CD4-positive, alpha-beta T cell treated with Interleukin-15 for 4 hours (primary cell): ENCODE measurements at places on chromosomes 7 and 10.

GRCh38 chr10:929960-930624, 1.4 kb downstream of the LARP4B start:
- DNase-seq: no peak

DNA sequence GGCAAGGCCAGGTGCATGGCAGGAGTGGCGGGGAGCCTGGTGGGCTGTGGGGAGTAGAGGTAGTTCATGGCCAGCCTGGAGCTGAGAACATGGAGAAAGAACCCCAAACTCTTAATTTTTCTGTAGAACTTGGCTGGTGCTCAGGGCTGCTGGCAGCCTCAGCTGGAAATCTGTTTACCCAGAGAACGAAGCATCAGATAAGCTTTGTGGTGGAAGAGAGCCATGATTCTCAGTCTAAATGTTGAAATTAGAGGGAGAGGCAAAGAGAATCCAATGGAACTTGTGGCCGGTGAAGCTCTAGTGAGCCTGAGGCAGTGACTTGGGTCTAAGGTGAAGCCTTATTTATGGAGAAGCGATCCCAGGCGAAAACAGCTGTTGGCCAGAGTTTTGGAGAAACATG, 126.4 kb downstream of the CCDC3 start:
- no peak for DNase-seq

GRCh38 chr7:11394438-11394837, 420.8 kb downstream of the PHF14 start:
- DNase-seq: no peak

DNA sequence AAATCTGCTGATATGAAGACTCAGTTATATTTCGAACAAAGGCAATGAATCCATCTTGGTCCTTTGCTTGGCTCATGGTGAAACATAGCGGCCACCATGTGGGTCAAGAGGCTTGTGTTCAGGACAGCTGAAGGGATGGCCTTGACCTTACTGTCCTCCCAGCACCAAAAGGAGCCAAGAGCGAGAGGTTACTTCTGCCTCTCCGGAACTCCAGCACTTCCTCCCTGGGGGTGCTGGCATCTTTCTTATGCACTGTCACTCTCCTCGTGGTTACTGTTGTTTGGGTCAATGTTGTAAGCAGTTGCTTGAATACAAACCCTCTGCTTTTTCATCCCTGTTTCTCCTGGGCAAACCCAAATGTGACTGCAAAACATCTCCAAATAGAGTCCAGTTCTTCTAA, 100.6 kb downstream of the RBM20 start:
- DNase-seq: no peak

- no peak for DNase-seq
These were observed 384.4 kb downstream of the TCERG1L start for GRCh38 chr10:130927157-130927556.

GRCh38 chr7:112215787-112216186, 9.3 kb downstream of the ZNF277 start:
- DNase-seq: no peak

DNA sequence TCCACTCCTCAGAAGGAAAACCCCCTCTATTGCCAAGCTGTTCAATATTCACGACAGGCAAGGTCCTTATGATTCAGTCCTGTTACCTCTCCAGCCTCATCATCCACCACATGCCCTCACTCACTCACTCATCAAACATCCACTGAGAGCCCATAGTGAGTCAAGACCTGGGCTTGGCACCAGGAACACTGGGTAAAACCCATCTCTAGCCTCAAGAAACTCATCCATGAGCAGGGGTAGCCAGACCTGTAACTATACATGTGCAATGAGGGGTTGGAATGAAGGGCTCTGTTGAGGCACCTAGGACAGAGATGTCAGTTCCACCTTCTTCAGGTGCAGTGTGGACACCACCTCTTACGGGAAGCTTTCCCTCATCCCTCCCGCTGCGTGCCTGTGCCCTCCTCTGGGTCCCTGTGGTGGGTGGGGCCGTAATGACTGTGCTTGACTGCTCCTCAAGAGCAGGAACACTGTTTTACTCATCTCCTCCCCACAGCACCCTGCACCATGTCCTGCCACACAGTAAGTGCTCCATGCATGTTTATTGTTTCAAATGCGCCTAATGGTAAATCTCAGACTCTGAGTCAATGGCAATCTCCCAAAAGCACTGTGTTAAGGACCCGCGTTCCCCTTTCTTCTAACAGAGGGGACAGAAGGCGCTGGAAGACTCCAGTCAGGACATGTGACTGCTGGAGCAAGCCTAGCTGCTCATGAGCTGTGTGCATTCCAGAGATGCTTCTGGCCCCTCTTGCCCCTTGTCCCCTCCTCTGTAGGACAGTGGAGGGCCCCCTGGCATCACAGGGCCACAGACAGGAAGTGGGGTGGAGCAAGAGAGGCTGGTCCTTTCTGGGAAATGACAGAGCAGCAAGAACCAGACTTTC, 95.4 kb downstream of the HIPK2 start:
- peak; percentile 13 for DNase-seq

- DNase-seq: no peak
These were observed 56.0 kb upstream of the NEBL start for GRCh38 chr10:20953120-20953519.

DNA sequence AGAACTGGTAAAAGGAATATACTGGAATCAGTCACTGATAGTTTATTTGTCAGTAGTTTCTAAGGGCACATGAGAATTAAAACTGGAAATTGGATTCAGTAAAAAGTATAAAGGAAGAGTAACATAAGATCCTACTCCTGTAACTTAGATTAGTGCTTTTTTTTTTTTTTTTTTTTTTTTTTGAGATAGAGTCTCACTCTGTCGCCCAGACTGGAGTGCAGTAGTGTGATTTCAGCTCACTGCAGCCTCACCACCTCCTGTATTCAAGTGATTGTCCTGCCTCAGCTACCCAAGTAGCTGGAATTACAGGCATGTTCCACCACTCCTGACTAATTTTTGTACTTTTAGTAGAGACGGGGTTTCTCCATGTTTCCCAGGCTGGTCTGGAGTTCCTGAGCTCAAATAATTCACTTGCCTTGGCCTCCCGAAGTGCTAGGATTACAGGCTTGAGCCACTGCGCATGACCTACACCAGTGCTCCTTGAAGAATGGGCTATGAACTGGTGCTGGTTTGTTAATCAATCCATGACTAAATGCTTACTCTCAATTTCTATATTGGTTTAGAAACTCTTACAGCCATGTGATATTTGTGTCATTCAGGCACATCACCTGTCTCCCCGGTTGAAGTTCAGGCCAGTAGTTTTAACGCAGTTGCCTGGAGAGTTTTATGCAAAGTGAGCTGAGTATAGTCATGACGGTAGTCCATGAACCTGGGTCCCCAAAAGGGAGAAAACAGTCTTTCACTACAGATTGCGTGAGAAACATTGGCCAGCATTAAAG, 65.0 kb downstream of the ZEB1 start:
- DNase-seq: no peak

GRCh38 chr10:95176101-95176500, 17.9 kb upstream of the ACSM6 start:
- no peak for DNase-seq

GRCh38 chr10:60098677-60099601, 192.6 kb upstream of the CCDC6 start:
- no peak for DNase-seq

- peak; percentile 86 for DNase-seq
These were observed at the start of gene ZNF777 for GRCh38 chr7:149460493-149461277. Gene ZNF777, minus strand, starts transcription at chr7:149461062. Its CDS starts 5,040 bp downstream, at chr7:149456022.

DNA sequence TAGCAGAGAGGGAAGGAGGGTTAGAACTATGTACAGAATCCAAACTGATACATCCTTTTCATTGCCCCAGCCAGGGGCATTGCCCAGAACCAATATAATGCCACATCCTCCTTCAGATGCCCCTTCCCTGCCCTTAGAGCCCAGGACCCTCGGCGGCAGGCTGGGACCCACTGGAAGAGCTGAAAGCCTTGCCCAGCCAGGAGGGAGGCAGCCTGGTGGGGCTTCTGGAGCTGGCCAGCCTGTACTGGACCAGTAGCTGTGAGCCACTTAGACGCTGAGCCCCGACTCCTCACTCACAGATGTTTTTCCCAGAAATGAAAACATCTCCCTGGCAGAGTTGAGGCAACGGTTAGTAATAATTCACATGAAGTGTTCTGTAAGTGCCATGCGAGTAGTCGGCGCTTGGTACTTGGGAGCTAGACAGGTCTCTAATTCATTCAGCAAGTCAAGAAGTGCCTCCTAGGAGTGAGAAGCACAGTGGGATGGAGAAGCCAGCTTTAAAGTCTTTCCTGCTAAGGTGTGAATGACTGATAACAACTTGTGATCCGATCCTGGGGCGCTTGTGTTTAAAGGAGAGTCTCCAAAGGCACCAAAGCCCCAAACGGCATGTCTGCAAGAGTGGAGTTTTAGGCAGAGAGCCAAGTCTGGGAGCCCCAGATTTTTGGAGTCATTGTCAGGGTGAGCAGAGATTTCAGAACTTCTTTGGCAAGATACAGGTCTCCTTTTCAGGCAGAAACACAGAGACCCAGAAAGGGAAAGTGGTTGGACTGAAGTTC, 9.8 kb downstream of the VSIR start:
- DNase-seq: no peak

GRCh38 chr7:45391618-45392451, 182.3 kb upstream of the ADCY1 start:
- DNase-seq: no peak

- no peak for DNase-seq
These were observed 139.0 kb upstream of the GDF10 start for GRCh38 chr10:47160967-47161366.

GRCh38 chr10:7410862-7411670, at the start of gene SFMBT2:
Gene SFMBT2, minus strand, starts transcription at chr10:7411034. Its CDS starts 29,136 bp downstream, at chr10:7381898.
- DNase-seq: peak; percentile 59

- DNase-seq: no peak
These were observed 127.5 kb upstream of the GPR26 start for GRCh38 chr10:123538401-123539320.

DNA sequence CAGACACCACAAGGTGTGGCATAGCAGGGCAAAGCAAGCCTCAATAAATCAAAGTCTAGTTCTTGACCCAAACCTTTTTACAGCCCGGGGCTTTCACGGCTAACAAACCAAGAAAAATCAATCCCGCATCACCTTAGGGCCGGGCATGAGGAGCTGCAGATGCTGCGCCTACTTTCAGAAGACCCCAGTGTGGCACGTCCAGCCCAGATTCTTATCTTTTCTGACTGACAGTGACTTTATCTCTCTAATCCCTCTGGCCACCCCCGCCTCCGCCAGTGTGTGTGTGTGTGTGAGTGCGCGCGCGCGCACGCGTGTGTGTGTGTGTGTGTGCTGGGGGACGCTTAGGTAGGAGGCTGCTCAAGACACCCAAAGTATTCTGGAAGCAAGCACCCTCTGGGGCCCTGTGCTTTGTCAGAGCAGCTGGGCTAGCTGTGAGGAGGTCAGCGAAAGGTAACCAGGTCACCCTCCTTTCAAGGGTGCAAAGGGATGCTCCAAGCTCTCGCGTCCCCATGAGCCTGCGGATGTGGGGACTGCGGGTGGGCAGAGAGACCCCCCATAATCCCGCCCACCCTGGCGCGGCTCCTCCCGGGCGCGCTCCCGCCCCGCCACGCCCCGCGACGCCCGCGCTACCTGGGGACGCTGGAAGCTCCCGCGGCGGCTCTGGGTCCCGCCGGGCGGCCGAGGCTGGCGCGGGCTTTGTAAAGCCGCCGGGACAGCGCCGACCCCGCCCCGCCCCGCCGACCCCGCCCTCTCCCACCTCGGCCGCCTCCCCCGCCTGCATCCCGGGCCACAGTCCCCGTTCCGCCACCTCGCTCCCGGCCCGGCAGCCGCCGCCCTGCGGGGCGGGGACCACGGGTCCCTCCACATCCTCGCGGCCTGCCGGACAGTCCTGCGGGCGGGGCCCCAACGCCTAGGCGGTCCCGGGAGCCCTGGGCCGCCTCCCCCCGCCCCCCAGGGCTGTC, 57.1 kb upstream of the RHOBTB1 start:
- no peak for DNase-seq

DNA sequence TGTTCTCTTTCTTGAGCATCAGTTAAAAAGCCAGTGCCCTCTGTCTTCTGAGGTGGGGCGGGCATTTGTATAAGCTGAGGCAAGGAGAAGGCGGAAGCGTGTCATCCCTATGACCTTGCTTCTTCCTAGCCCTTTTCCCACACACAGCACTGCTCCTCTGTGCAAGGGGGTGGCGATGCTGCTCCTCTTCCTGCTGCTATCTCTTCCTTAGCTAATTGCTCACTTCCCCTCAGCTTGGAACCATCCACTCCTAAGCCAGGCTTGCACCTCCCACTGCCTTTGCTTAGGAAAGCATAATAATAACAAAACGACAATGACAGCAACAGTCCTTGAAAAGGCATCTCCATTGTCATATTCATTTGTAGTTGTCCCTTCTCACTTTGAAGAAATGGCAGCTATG, 366.9 kb downstream of the PHTF2 start:
- no peak for DNase-seq

DNA sequence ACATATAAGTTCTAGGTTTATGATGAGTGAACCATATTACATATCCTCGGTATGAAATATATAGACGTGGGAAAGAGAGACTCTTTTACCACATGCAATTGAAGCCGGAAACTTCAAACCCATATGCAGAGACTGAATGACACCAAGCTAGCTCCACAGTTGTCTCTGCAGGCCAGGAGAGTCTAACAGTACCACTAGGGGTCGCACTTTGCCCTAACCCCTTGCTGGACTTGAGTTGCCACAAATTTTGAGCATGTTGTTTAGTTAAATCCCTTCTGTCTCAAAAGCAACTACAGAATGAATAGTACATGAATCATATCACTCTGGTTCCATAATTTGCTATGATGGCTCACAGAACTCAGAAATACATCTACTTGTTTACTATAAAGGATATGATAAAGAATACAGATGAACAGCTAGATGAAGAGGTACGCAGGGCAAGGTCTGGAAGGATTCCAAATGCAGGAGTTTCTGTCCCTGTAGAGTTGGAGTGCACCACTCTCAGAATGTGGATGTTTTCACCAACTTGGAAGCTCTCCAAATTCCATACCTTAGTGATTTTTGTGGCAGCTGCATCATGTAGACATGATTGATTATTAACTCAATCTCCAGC, 112.4 kb upstream of the YAE1 start:
- peak; percentile 36 for DNase-seq

- no peak for DNase-seq
These were observed 418.9 kb downstream of the MDFIC start for GRCh38 chr7:115340828-115341227.

DNA sequence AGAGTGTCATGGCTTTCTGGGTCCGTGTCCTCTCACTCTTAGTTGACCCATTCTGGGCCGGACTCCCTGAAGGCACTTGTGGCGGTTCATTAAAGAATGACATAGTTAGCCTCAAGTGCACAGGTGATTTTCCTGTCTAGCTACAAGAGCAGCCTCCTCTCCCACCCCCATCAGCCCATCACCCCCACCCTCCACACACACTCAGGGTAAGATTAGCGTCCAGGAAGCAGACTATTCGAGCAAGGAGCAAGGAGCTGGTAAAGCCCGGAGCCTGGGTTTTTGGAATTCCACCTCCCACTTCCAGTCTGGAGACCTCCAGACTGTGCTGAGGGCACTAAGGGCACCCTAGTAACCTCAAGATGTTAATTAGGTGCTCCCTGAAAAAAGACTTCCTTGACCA, 39.5 kb downstream of the TACR2 start:
- DNase-seq: no peak

DNA sequence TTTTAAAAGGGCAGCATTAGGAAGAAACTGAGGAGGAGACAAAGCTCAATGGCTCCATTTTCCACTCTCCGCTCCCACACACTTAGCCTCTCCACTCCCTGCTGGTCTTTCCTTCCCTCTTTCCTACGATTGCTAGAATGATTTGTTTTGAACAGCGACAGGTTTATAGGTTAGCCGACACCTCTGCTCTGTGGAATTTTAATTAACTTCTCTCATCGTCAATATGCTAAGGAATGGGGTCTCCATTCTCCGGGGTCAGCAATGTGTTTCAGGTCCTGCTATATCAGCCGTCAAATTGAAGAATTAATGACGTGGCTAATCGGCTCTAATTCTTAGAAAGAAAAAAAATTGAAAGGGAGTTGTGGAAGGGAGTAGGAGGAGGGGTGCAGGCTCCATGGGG, 28.9 kb downstream of the FBXW4 start:
- DNase-seq: no peak
